ENCODE measurements at places on chromosomes 7 and 10.

DNA sequence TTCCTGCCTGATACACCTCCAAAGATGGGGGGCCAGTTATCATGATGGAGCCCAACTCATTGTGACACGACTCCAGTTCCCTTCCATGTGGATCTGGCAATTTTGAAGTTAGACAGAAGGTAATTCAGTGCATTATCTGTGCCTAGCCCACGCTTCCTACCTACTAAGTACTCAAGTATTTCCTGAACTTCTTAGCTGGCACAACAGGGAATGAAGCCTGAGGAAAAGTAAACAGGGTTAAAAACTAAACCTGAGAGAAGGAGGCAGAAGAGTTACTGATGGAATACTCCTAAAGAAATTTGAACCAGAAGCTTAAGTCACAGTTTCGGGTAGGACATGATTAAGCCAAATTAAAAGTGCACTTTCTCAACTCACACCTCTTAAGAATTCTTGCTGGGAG is 1.1 kb upstream of the SEC31B start:
- peaks cover 34% of the 10 kb centered on the region for H3K36me3 ChIP-seq
- no peak for DNase-seq
- H3K27ac ChIP-seq = no peak overlapping the region
- no peaks in the 10 kb centered on the region for H3K27me3 ChIP-seq
- no peaks in the 10 kb centered on the region for H3K4me1 ChIP-seq

GRCh38 chr10:12801214-12802087 is 200.1 kb downstream of the CCDC3 start:
- no peaks in the 10 kb centered on the region for H3K4me1 ChIP-seq
- H3K4me3 ChIP-seq = no peak overlapping the region
- H3K27ac ChIP-seq = no peak overlapping the region
- H3K27me3 ChIP-seq = no peaks in the 10 kb centered on the region
- no peak for DNase-seq

- no peaks in the 10 kb centered on the region for H3K27me3 ChIP-seq
- peak overlapping the region; percentile 96 for H3K27ac ChIP-seq
- DNase-seq = no peak
- no peaks in the 10 kb centered on the region for H3K36me3 ChIP-seq
- peak overlapping the region; percentile 92 for H3K4me3 ChIP-seq
Observed at GRCh38 chr7:100016215-100016901, 962 bp downstream of the ZKSCAN1 start.

DNA sequence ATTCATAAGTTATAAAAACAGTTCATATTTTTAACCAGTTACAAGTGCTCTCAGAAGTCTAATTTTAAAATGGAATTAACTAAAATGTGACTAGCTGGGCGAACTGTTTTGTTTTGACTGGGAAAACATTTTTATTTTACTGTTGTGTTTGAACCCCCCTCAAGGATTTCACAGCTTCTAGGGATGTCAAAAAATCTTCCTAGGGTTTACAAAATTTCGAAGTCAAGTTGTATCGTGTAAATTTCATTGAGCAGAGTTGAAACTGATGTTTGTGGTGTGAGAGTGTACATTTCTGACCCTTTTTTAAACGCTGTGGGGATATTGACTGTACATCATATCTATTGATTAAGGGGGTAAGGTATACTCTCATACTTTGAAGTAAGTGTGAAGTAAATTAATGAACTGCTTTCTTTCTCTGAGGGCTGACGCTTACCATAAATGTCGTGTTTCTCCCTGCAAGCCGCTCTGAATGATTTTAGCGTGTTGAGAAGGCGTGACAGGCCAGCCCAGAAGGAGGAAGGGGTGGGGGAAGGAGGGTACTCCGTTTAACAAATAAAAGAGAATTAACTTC is 1.8 kb upstream of the SP8 start:
- H3K27me3 ChIP-seq = peaks cover 64% of the 10 kb centered on the region
- no peaks in the 10 kb centered on the region for H3K36me3 ChIP-seq
- no peak overlapping the region for H3K4me3 ChIP-seq
- H3K27ac ChIP-seq = no peak overlapping the region
- no peak for DNase-seq

GRCh38 chr10:97607095-97607636 is 17.6 kb downstream of the C10orf62 start:
- no peaks in the 10 kb centered on the region for H3K27me3 ChIP-seq
- H3K36me3 ChIP-seq = no peaks in the 10 kb centered on the region
- no peak overlapping the region for H3K27ac ChIP-seq
- no peak overlapping the region for H3K4me3 ChIP-seq

DNA sequence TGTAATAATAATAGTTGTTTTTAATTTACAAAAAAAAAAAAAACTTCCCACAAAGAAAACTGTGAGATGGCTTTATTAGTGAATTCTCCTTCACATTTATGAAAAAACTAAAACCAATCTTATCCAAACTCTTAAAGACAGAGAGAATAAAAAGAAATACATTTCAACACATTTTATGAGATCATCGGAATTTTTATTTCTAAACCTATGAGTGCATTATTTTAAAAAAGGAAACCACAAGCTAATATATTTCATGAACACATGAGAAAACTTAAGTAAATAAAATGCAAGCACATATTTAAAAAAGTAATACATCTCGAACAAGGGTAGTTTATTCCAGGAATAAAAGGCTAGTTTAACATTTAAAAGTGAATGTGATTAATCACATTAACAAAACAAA is 31.5 kb downstream of the C7orf25 start:
- H3K27ac ChIP-seq = no peak overlapping the region
- H3K27me3 ChIP-seq = no peaks in the 10 kb centered on the region
- DNase-seq = no peak
- no peaks in the 10 kb centered on the region for H3K36me3 ChIP-seq

DNA sequence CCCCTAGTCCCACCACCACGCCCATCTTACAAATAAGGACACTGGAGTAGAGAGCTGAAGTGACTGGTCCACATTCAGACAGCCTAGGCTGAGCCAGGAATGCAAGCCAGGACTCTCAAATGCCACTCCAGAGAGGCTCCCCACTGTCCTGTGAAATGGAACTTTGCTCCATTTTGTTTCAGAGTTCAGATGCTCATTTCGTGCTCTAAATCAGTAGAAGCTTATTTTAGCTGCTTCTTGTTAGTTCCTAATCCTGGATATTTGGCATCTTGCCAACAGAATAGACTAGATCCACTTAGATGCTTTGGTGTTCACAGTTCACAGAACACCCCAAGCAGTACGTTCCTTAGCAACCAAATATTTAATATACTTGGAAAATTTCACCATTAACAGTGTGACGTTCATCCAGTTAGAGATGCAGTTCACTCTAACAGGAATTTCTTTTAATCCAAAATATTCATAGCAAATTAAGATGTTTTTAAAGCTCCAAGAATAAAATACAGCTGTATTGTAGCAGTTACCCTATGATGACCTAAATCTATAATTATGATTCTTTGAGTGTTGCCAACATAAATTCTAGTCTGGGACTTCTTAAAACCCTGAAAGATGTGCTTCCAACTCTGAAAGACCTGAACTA is 7.3 kb downstream of the MMP21 start:
- no peak overlapping the region for H3K27ac ChIP-seq
- no peaks in the 10 kb centered on the region for H3K4me1 ChIP-seq
- H3K36me3 ChIP-seq = peaks cover 15% of the 10 kb centered on the region
- H3K27me3 ChIP-seq = no peaks in the 10 kb centered on the region

- H3K36me3 ChIP-seq = no peaks in the 10 kb centered on the region
- no peak for DNase-seq
- H3K4me3 ChIP-seq = no peak overlapping the region
- no peak overlapping the region for H3K27ac ChIP-seq
- H3K4me1 ChIP-seq = no peaks in the 10 kb centered on the region
Observed at GRCh38 chr10:91653219-91653870, 20.5 kb upstream of the PPP1R3C start.

DNA sequence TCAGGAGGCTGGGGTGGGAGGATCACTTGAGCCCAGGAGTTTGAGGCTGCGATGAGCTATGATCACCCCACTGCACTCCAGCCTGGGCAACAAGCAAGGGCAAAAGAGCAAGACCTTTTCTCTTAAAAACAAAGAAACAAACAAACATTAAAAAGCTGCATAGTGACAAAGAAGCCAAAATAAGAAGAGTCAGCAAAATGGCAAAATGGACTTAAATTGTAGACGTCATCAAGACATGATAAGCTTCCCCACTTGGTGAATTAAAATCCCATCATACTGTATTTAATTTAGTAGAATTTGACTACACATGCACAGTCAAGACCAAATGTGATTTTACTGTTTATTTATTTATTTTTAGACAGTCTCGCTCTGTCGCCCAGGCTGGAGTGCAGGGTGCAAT is 48.8 kb upstream of the ATOH7 start:
- no peaks in the 10 kb centered on the region for H3K36me3 ChIP-seq
- no peaks in the 10 kb centered on the region for H3K27me3 ChIP-seq
- no peak overlapping the region for H3K27ac ChIP-seq

DNA sequence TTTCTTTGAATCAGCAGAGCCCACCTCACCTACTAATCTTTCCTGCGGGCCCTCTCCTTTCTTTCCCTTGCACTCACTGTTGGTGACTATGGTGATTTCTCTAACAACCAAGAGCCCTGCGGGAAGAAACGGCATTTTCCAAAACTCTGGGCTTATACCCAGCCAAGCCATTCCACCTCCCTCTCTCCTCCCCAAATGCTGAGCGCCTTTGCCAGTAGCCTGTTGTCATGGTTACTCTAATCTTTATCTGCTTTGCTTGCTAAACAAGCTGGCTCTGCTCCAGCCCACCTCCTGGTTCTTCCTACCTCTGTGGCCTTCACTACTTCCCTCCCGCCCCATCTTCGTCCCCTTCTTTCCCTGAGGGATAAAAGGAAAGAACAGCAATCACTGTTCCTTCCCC is 86.7 kb downstream of the DGKI start:
- H3K27me3 ChIP-seq = no peaks in the 10 kb centered on the region
- no peak overlapping the region for H3K4me3 ChIP-seq
- H3K4me1 ChIP-seq = no peaks in the 10 kb centered on the region
- DNase-seq = no peak

GRCh38 chr7:134046594-134047128 is 80.5 kb upstream of the LRGUK start:
- DNase-seq = no peak
- H3K27ac ChIP-seq = no peak overlapping the region

- H3K27me3 ChIP-seq = no peaks in the 10 kb centered on the region
- H3K27ac ChIP-seq = no peak overlapping the region
- H3K4me1 ChIP-seq = no peaks in the 10 kb centered on the region
Observed at GRCh38 chr10:132989476-132990415, 47.4 kb upstream of the CFAP46 start.

DNA sequence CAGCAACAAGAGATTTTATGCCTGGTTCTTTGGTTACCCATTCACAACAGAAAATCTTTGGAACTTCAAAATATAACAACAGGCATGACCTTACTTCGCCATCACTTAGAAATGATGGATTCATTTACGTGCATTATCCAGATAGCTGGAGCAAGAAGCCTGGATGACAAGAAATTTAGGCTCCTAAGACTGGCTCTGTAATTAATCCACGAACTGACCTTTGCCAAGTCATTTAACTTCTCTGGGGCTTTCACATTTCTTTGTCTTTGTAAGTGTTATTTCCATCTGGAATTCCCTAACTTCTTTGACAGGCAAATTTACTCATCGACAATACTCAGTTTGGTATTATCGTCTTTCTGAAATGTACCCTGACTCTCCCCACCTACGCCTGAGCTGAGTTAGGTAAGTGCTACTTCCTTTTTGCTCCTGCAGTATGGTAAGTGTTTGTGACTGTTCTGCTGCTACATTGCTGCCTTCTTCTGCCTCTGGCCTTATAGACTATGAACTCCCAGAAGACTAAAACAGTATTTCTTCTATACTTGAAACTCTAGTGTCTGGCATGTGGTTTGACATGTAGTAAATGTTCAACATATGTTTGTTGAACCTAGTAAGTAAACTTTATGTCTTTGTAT is 5.5 kb upstream of the MDFIC start:
- H3K27ac ChIP-seq = peak overlapping the region; percentile 31
- H3K36me3 ChIP-seq = no peaks in the 10 kb centered on the region
- DNase-seq = peak; percentile 24
- H3K4me3 ChIP-seq = no peak overlapping the region
- no peaks in the 10 kb centered on the region for H3K27me3 ChIP-seq

GRCh38 chr7:33155811-33156210 is 26.4 kb downstream of the BBS9 start:
- peaks cover 3% of the 10 kb centered on the region for H3K36me3 ChIP-seq
- H3K27ac ChIP-seq = no peak overlapping the region

GRCh38 chr7:109844362-109844761 is 1246.6 kb upstream of the LRRN3 start:
- DNase-seq = no peak
- H3K36me3 ChIP-seq = no peaks in the 10 kb centered on the region
- H3K4me3 ChIP-seq = no peak overlapping the region
- no peaks in the 10 kb centered on the region for H3K4me1 ChIP-seq
- no peak overlapping the region for H3K27ac ChIP-seq

DNA sequence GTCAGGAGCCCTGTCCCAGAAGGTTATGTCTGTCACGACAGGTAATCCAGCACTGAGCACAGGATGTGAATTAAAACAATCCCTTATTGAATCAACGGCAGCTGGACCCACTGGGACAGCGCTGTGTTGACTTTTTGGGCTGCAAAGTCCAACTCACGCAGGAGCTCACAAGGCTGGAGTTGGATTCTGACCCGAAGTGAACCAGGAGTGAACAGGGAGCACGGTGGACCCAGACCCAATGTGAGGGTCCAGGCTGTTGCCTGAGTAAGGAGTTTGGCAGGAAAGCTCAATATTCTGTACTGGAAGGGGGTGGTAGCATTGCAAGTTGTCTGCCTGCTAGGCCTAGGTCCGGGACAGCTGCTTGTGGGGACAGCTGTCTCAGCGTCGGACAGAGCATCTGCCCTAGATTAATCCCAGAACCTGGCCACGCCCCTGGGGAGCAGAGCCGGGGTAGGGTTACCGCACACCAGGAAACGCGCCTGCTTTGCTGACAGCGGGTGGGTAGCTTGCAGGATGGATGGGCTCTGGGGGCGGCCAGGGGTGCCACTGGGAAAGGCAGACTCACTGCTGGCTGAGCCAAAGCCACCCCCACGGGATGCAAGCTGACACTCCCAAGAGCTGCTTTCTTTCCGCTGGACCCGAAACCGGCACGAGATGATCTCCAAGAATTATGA is 24.0 kb downstream of the COL26A1 start:
- H3K27ac ChIP-seq = no peak overlapping the region
- H3K4me1 ChIP-seq = peaks cover 14% of the 10 kb centered on the region
- no peak for DNase-seq
- no peak overlapping the region for H3K4me3 ChIP-seq
- no peaks in the 10 kb centered on the region for H3K27me3 ChIP-seq
- no peaks in the 10 kb centered on the region for H3K36me3 ChIP-seq

DNA sequence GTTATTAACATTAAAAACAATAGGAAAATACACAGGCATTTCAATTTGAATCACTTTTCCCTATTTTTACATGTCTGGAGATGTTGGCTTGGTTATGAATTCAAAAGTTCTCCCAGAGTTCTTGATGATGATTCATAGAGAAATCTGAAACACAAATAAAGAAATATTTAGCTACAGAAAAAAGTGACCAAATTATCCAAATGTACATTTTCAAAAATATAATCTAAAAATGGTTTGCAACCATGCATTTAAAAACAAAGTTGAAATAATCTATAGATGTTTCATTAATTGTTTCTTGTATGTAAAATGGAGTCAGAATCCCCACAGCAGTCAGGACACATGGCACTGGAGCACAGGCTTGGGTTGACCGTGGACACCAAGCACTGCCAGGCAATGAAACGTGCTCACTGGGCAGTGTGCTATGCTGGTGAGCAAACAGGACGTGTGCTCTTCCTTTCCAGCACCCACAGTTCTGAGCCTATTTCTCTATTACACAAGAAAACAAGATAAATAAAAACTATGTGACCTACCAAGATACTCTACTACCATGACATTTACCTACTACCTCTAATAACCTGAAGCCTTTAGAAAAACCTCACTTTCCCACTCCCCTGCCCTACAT is 44.1 kb upstream of the PTPRN2 start:
- no peak for DNase-seq
- H3K36me3 ChIP-seq = no peaks in the 10 kb centered on the region
- no peaks in the 10 kb centered on the region for H3K27me3 ChIP-seq
- no peak overlapping the region for H3K4me3 ChIP-seq

All from CD4-positive, alpha-beta memory T cell (primary cell).